Panc1 (cell line): ENCODE measurements at places on chromosomes 1 and 21. TPM values are rescaled to one million over a fixed set of nuclear protein-coding genes. Genes with fewer than 3 reads are reported as not detected.

- H3K4me3 ChIP-seq: no peak overlapping the region
- no peaks in the 10 kb centered on the region for H3K36me3 ChIP-seq
- no peaks in the 10 kb centered on the region for H3K4me1 ChIP-seq
- H3K27ac ChIP-seq: no peak overlapping the region
- peaks cover 3% of the 10 kb centered on the region for H3K27me3 ChIP-seq
Observed at GRCh38 chr1:192852001-192852947, 43.4 kb downstream of the RGS2 start.

DNA sequence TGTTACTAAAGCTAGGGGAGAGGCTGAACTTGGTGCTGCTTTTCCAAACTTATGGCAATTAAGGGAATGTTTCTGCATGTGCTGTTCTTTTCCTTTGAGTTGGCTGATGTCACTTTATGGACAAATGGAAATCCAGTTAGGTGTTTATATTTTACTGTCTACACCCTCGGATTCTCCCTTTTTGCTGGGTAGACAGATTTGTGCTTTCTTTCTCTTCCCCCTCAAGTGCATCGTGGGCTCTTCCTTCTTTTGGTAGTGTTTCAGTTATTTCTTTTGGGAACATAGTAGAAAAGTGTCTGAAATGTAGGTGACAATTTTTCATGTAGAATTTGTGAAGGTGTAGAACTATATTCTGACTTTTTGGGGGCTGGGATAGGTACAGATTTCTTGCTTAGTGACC lies 22.9 kb downstream of the SYT14 start:
- no peak overlapping the region for H3K27ac ChIP-seq
- H3K27me3 ChIP-seq: no peaks in the 10 kb centered on the region
- no peaks in the 10 kb centered on the region for H3K4me1 ChIP-seq

The SEC22B gene
- total RNA-seq: 23.7 TPM

DNA sequence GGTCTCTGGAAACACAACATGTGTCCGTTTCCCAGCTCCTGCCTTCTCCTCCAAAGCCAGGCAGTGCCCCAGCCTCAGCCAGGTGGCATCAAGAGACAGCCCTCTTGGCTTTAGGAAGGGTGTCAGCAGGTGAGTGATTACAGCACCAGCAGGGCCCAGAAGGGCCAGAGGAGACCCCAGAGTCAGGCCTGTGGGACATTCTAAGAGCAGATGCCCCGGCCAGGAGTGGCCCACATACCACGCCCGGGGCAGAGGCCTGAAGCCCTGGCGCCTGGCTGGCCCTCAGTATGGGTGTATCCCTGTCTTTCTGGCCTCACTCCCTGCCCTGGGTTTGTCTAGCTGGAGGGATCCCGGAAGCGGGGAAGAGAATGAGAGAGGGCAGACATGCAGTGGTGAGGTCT lies 109.2 kb downstream of the CASZ1 start:
- H3K36me3 ChIP-seq: no peaks in the 10 kb centered on the region
- no peaks in the 10 kb centered on the region for H3K27me3 ChIP-seq
- H3K27ac ChIP-seq: peak overlapping the region; percentile 48; the same call in 1 of the 2 replicates
- no peak overlapping the region for H3K4me3 ChIP-seq
- DNase-seq: no peak
- peaks cover 37% of the 10 kb centered on the region for H3K4me1 ChIP-seq

GRCh38 chr1:67937010-67937409 lies 103.7 kb upstream of the GNG12 start:
- H3K4me1 ChIP-seq: no peaks in the 10 kb centered on the region
- no peaks in the 10 kb centered on the region for H3K27me3 ChIP-seq
- H3K36me3 ChIP-seq: no peaks in the 10 kb centered on the region
- H3K27ac ChIP-seq: no peak overlapping the region
- H3K4me3 ChIP-seq: no peak overlapping the region

- peaks cover under 1% of the 10 kb centered on the region; the same call in 1 of the 2 replicates for H3K27me3 ChIP-seq
- H3K27ac ChIP-seq: no peak within 1 kb of the TSS
- H3K36me3 ChIP-seq: no peaks in the 10 kb centered on the region
- DNase-seq: no peak
Observed at GRCh38 chr1:159009704-159010361, at the start of gene IFI16. IFI16 (plus strand) TSS chr1:159009907; CDS start chr1:159014681, 4,774 bp downstream.

- H3K4me1 ChIP-seq: no peaks in the 10 kb centered on the region
- no peak for DNase-seq
- no peaks in the 10 kb centered on the region; the same call in 1 of the 2 replicates for H3K27me3 ChIP-seq
- H3K36me3 ChIP-seq: no peaks in the 10 kb centered on the region
- H3K27ac ChIP-seq: no peak overlapping the region
Observed at GRCh38 chr1:225366018-225366417, 61.8 kb downstream of the LBR start.

GRCh38 chr1:63320022-63320721 lies 2.2 kb upstream of the FOXD3 start:
- H3K27me3 ChIP-seq: no peaks in the 10 kb centered on the region
- H3K27ac ChIP-seq: no peak overlapping the region
- no peaks in the 10 kb centered on the region for H3K36me3 ChIP-seq
- H3K4me1 ChIP-seq: peaks cover 10% of the 10 kb centered on the region
- no peak for DNase-seq

DNA sequence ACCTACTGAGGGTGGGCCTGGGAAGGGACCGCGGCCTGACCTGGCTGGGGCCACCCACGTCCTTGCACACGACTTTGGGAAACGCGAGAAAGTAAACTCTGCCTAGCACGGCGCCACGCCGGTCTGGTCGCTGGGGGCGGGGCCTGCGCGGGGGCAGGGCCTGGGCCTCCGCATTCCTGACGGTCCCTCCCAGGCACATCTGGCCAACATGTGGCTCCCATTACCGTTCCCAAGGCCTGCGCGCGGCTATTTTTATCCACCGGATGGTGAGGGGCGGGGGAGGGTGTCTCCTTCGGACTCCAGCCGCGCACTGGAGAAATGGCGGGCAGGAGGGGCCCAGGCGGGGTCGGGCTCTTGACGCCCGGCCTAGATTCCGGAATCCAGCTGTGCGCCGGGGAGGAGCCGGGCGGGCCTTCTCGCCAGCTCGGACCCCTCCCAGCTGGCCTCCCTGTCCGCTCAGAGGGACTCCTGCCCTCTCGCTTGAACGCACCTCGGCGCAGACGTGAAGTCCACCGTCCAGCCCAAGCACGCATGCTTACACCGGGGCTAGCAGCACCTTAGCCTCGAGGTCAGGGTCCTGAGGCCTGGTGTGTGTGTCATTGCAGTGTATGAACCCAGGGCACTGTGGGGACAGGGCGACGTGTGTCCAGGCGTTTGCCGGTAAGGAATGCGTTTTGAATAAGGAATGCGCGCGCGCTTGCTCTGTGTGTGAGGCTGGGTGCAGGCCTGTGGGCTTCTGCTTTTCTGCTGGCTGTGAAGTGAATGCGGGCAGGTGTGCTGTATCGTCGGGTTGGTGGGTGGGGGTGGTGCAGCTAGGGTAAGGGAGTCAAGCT lies 2.1 kb downstream of the EVA1B start:
- DNase-seq: no peak
- peaks cover 19% of the 10 kb centered on the region for H3K4me1 ChIP-seq
- H3K27ac ChIP-seq: peak overlapping the region; percentile 81
- H3K27me3 ChIP-seq: no peaks in the 10 kb centered on the region
- 0 out of 2 replicates have a peak overlapping the region, but pooled peaks have one; percentile 16 for H3K4me3 ChIP-seq

The ANGPTL3 gene
- total RNA-seq: not detected

The C1orf94 gene
- not detected for total RNA-seq

The S100PBP gene
- 55.4 TPM for total RNA-seq

DNA sequence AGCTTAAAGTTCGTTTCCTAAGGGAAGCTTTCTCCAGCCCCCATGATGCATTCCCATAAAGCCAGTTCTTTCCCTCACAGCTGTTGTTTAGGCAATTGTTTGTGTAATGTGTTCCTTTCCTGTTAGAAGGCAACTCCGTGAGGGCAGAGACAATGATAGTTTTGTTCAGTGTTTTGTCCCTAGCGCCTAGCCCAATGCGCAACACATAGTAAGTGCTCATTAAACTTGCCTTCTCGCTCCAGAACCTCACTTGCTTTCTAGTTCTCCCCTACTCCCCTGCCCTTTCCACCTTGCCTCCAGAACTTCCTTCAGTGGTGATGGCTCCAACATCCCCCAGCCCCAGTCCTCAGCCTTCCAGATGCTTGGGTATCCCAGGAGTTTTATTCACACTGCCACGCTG lies 115.4 kb downstream of the TMEM53 start:
- 0 out of 2 replicates have a peak, but pooled peaks cover 4% of the 10 kb centered on the region for H3K4me1 ChIP-seq
- no peaks in the 10 kb centered on the region for H3K36me3 ChIP-seq
- no peaks in the 10 kb centered on the region for H3K27me3 ChIP-seq

DNA sequence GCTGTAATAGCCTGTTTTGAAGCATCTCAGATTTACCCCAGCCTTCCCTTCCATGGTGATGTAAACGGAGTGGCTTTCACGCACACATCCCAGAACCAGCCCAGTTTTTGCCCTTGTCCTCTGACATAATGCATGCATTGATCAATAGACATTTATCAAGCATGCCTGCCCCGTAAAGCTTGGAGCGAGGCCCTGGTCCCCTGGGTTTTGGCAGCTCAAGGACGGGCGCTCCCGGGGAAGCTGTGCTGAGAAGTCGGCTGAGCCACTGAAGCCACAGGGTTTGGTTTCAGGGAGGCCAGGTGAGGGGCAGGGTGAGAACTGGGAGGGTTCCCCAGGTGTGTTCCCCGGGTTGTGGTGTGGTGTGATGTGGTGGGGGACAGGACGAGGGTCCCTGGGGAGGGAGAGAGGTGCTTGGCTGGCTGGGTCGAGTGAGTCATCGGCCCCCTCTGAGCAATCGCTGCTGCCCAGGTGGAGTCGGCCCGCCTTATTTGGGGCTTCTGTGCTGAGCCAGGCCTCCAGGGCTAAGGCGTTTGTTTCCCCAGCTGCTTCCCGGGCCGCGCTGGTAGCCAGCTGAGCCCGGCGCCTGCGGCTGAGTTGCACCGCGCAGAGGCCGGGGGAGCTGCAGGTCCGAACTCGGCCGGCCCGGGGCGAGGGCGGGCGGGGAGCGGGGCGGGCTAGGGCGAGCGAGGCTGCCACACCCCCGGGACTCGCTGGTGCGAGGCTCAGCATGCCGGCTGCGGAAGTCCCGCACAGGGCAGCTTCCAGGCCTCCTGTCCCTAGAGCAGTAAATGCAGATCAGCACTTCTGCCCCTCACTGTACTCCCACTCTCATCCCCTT lies 23.6 kb downstream of the ATP2B4 start:
- H3K36me3 ChIP-seq: no peaks in the 10 kb centered on the region
- no peak overlapping the region for H3K27ac ChIP-seq
- H3K4me1 ChIP-seq: peaks cover 3% of the 10 kb centered on the region; the same call in 1 of the 2 replicates
- DNase-seq: no peak

GRCh38 chr1:31708324-31708723 lies 4.5 kb upstream of the COL16A1 start:
- H3K27ac ChIP-seq: no peak overlapping the region
- no peak for DNase-seq
- H3K36me3 ChIP-seq: no peaks in the 10 kb centered on the region
- no peak overlapping the region for H3K4me3 ChIP-seq

GRCh38 chr1:186442651-186443375 lies 18.1 kb downstream of the PDC start:
- H3K36me3 ChIP-seq: no peaks in the 10 kb centered on the region
- H3K27ac ChIP-seq: no peak overlapping the region
- H3K4me3 ChIP-seq: no peak overlapping the region
- no peaks in the 10 kb centered on the region for H3K4me1 ChIP-seq
- DNase-seq: no peak

DNA sequence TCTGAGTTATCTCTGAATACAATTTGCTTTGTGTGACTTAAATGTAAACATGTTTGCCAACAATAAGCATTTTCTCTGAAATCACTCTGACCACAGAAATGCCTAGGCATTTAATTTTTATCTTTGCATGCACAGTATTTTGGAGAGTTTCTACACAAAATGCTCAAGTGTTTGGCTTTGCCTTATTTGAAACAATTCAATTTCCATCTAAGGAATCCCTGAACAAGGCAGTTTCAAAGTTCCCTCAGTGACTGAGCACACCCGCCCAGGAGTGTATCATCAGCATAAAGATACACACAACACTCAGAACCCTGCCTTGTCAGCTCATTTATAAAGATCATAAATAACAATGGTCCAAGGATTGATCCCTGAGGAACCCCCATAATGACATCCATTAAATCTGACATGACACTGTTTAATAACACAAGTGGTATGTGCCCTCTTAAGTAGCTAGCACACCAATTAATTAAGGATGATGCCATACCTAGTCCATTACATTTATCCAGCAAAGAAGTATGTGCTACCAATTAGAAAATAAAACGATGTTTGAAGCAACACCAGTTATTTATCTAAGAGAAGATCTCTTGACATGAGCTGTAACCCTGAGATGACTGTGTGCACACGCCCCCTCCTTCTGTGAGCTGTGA lies 585.8 kb downstream of the ADGRL2 start:
- no peaks in the 10 kb centered on the region for H3K4me1 ChIP-seq
- H3K4me3 ChIP-seq: no peak overlapping the region
- no peaks in the 10 kb centered on the region for H3K27me3 ChIP-seq
- no peaks in the 10 kb centered on the region for H3K36me3 ChIP-seq

- H3K27ac ChIP-seq: no peak overlapping the region
- no peaks in the 10 kb centered on the region; the same call in 1 of the 2 replicates for H3K36me3 ChIP-seq
- H3K4me3 ChIP-seq: no peak overlapping the region
- no peaks in the 10 kb centered on the region for H3K4me1 ChIP-seq
Observed at GRCh38 chr1:110873856-110874255, 908 bp downstream of the CD53 start.

The TTC39A gene
- 8.3 TPM for total RNA-seq

DNA sequence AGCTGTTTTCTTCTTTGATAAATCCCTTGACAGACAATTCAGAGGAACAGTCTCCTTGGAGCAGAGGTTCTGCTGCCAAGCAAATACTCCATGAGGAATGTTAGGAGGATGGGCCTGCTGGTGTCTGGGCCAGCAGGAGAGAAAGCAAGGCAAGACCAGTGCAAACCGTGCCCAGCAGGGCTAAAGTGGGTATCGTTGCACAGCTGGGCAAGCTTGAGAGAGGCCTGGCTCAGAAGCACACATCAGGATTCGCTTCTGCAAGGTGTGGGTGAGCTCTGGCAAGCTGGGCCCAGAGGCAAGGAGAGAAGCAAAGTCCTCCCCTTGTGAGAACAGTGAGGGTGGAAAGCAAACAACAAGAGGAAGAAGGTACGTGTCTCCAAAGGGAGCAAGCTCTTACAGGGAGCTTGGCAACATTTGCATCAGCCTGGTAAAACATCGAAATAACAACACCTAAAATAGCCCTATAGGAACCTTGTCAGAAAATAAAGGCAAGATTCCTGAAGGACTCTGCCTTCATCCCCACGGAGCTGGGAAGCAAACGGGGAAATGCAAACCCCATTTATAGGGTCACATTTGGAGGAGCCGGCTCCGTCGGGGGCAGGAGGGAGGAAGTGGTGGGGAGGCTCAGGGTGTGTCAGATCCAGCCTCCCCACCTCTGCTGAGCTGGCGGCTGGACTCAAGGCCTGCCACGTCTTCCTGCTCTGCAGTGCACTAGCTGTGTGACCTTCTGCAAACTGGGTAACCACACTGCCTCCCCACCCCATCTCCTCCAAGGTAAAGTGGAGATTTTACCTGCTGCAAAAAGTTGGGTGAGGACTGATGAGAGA lies 62.3 kb upstream of the HIVEP3 start:
- no peaks in the 10 kb centered on the region for H3K27me3 ChIP-seq
- H3K27ac ChIP-seq: peak overlapping the region; percentile 34
- no peak overlapping the region for H3K4me3 ChIP-seq
- no peak for DNase-seq

GRCh38 chr1:86773341-86774288 lies 69.2 kb downstream of the SH3GLB1 start:
- H3K4me1 ChIP-seq: peaks cover 5% of the 10 kb centered on the region; the same call in 1 of the 2 replicates
- H3K4me3 ChIP-seq: no peak overlapping the region
- no peaks in the 10 kb centered on the region for H3K27me3 ChIP-seq
- H3K27ac ChIP-seq: no peak overlapping the region
- H3K36me3 ChIP-seq: no peaks in the 10 kb centered on the region
